ENCODE measurements at places on chromosomes 2 and 18. TPM values are rescaled to one million over a fixed set of nuclear protein-coding genes. Genes with fewer than 3 reads are reported as not detected.

DNA sequence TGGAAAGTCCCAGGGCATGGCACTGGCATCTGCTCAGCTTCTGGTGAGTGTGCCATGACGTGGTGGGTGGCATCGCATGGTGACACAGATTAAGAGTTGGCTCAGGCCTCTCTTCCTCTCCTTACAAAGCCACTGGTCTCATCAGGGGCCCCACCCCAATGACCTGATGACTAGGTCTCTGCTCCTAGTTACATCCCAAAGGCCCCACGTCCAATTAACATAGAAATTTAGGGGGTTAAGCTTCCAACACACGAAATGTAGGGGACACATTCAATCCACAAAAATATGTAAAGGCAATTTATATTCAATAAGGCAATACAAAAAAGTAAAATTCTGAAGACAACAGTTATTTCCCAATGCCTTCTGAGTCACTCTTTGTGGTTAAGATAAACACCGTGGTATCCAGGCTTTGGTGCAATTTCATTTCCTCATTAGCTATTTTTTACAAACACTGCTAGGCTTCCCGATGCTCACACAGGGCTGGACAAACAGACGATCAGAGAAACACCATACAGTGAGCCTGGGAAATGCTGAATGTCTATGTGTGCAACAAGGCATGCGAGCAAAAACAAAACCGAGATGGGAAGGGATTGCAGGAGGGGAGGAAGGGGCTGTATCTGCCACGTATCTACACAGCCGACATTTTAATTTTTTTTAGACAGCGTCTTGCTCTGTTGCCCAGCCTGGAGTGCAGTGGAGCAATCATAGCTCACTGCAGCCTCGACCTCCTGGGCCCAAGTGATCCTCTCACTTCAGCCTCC is 67.2 kb downstream of the MBP start:
- DNase-seq: no peak

GRCh38 chr2:170498619-170499018 is 216.5 kb upstream of the SP5 start:
- DNase-seq: no peak

- no peak for DNase-seq
These were observed 45.6 kb downstream of the PDE1A start for GRCh38 chr2:182381225-182381624.

GRCh38 chr2:230938516-230939065 is 13.5 kb upstream of the GPR55 start:
- no peak for DNase-seq

DNA sequence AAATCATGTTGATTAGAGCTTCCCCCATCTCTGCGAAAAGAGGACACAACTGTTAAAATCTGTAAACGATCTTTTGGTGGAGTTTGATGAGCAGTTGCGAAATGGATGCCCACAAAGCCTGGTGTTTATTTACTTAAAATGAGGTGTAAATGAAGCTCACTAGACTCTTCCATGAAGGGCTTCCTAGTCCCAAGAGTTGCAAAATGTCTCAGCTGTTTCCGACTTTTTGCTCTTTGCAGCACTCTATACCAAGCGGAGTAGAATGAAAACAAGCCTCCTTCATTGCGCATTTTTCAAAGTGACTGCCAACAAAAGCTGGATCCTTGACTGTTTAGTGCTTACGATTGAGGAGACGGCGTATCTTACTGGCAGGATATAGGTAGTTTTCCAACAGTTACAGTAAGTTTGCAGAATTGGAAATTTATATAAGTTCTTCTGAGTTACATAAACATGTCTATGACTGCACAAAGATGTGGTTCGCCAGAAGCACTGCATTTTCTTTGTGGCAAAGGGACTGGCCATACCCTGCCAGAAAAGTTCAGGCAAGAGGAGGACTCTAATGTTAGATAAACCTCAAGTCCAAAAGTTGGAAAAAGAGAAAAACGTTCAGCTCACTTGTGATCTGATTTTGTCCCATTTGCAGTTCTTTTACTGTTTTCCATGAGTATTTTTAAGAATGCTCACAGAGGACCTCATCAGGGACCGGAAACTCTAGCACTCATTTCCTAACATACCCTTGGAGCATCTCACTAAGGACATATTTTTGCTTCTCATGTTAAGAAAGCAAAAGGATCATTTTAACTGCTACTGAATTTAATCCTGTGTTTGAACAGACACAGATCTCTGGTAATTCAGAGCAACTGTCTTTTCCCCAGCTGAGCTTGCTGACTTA is 42.7 kb downstream of the COLEC12 start:
- DNase-seq: no peak

- no peak for DNase-seq
These were observed 54.6 kb upstream of the ZFP36L2 start for GRCh38 chr2:43280994-43281393.

DNA sequence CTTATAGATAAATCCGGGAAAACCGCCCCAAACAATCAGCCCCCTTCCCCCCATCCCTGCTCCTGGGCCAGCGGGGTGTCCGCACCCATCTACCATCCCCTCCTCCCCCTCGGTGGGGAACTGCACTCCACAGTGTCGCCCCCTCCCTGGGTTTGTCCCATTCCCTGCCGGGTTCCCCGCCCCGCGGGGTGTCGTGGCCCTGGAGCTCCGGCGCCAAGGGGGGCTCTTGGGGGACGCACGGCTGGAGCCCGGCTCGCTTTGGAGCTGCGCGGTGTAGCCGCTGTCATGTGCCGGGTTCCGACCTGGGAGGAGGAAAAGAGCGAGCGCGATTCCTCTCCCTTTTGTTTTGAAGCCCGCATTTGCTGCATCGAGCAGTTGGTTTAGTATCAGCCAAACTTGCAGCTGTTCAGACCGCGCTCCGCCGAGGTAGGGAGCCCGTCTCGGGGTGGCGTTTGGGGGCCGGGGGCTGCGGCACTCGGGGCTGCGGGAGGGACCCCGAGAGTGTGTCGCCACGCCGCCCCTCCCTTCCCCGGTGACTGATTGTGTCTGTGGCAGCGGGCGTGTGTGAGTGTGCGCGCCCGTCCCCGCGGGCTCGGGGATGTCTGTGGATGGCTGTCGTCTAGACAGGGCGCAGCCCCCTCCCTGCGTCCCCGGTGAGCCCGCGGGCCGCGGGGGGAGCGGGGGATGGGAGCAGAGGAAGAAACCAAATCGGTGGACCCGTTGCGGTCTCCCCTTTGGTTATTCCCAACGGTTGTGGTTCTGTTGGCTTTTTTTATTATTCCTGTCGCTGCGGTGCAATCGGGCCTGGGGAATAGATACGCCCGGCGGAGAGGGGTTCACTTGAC is 797 bp downstream of the CTIF start:
- peak; percentile 23 for DNase-seq

DNA sequence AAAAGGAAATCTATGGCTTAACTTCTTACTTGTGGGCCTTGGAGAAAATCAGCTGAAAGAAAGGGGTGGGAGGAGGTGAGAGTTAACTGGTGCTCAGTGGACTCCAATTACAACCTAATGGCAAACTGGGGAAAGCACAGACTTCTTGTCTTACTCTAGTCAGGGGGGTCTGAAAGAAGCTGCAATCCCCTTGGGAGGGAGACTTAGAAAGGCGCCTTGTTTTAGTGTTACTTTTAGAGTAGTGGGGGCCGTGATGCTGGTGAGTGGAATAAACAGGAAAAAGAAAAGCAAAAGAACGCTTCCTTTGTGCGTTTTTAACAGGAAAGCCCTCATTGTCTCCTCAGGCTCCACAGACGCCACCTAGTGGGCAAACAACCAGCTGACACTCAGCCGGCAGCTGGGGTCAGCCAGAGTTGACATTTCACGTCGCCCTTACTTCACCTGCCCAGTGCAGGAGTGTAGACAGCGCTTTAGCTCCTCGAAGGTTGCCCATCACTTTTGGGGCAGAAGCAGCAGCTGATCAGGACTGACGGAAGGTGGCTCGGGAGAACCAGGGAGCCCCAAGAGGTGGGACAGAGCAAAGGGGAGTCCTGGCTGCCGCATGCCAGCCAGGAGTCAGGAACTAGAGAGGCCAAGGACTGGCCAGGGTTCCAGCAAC is 55.9 kb upstream of the GORASP2 start:
- DNase-seq: peak; percentile 75

DNA sequence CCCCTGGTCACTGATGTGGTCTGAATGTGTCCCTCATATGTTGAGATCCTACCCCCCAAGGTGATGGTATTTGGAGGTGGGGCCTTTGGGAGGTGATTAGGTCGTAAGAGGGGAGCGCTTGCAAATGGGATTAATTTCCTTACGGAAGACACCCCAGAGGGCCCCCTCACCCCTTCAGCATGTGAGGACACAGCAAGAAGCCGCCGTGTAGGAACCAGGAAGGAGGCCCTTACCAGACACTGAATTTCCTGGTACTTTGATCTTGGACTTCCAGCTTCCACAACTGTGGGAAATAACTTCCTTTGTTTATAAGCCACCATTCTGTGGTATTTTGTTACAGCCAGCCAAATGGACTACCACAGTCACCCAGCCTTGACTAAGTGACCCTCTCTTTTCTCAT is 35.9 kb downstream of the NCK2 start:
- DNase-seq: no peak

DNA sequence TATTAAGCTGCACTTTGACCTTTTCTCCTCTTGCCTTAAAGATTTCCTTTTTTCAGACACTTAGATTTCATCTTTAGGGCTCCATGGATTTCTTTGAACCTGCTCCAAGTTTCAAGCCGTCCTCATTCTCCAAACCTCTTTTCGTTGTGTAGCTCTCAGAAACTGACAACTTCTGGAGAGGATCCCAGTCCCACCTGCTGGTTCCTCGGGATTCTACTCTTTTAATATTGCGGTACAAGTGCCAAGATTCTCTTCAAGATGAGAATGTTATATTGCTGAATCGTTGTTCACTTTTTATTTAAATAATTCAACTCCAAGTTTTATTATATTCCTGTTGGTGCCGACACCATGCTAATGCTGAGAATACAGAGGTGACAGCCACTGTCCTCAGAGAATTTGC is 141.1 kb downstream of the CDH20 start:
- no peak for DNase-seq

- DNase-seq: no peak
These were observed 254.4 kb downstream of the ETAA1 start for GRCh38 chr2:67651565-67651964.

RSAD2 gene
- polyA plus RNA-seq: 8.2 TPM

AKAIN1 gene
- not detected for polyA plus RNA-seq

GCA gene
- 17.9 TPM for polyA plus RNA-seq

ADAM23 gene
- polyA plus RNA-seq: 0.67 TPM

C2orf80 gene
- polyA plus RNA-seq: not detected

LRRTM4 gene
- not detected for polyA plus RNA-seq

PMS1 gene
- polyA plus RNA-seq: 13.7 TPM
